ENCODE measurements at places on chromosomes 3 and 15.
A peak's percentile ranks its signal among the peaks of the same experiment; 100 is the strongest.

GRCh38 chr15:101813803-101814534 lies 2.0 kb downstream of the OR4F15 start:
- peak; percentile 5 for DNase-seq

DNA sequence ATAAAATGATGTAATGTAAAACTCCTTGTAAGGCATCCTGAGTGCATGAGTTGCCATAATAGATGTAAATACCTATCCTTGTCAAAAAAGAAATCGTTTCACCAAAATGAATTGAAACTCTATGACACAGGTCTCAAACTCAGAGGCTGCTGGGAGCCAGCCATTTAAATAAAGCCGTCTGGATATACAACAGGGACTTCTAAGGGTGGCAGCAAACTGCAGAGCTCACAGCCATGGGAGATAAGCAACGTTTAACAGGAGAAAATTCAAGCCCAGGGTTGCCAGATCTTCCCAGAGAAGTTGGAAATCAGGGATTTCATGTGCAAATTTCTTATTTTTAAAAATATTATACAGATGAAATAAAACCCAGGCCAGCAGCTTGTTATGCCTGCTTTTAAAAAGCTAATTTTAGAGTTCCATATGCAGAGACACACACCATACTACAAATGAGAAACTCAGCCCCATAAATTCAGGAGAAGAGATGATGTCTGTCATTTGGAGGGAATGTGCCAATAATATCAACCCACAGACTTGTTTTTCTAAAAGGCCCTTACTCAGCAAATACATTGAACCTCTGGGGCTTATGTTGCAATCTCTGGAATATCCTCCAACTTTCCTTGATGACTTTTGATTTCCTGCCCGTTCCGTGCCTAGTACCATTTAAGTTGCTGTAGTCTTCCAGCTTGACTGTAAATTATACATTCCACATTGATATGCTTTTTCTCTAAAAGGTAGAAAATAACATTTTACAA lies 75.6 kb downstream of the AQP9 start:
- DNase-seq, result no peak

DNA sequence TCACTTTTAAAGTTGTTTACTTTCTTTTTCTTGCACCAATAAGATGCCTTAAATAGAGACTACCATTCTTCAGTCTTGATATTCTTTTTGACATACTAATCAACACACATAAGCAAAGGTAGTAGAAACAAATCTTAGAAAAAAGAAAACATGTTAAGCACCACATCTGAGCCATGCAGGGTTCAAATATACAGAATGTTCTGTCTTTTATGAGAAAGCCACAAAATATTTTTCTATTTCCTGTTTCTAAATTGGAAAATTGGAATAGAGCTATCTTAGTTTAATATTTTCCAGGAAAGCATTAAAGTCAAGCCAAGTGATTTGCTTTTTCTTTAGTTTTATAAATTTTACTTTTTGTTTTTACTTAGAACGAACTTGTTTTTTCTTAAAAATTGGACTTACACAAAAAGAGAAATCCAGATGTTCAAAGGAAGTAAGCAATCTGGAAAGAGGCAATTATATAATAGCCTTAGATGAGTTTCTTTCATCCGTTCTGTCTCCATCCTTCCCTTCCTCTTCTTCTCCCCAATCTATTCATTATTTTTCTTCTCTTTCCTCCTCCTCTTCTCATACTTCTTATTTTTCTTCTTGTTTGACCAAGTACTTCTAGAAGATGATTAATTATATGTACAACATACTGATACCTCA lies 731.7 kb downstream of the SQOR start:
- DNase-seq, result no peak

- DNase-seq, result no peak
Observed at GRCh38 chr3:100040451-100041225, 73.7 kb downstream of the FILIP1L start.

- DNase-seq, result no peak
Observed at GRCh38 chr3:170154084-170154483, 27.4 kb downstream of the PHC3 start.

DNA sequence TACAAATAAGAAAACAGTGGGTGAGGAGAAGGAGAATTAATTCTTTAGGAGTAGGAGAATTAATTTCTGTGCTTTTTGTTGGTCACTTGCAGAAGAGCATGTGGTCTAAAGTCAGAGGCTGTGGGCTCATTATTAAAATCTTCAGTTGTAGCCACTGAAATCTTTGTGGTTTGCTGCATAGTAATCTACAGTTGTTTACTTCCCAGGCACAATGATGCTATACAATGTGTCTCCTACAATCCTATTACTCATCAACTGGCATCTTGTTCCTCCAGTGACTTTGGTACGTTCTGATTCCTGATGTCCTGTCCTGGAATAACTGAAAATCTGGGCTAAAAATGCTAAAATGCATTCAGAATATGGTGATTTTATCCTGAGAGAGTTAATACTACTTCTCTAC lies 21.0 kb downstream of the IFT122 start:
- no peak for DNase-seq

DNA sequence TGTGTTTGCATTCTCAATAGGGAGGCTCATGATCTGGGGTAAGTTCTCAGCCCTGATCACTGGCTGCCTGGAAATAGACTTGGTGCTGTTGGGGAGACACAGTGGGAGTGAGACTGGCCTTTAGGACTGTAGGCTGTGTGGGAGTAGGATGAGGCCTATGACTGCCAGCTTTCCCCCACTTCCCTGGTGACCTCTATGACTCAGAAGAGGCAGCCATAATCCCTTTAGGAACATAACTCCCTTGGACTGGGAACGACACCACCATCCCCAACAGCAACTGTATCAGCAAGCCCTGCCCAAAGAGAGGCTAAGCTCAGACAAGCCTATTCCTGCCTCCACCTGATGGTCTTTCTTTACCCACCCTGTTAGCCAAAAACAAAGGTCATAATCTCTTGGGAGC lies 91.3 kb downstream of the SUCNR1 start:
- DNase-seq, result no peak

GRCh38 chr3:155595371-155595770 lies 149.5 kb downstream of the PLCH1 start:
- no peak for DNase-seq

- DNase-seq, result no peak
Observed at GRCh38 chr3:102415553-102415952, 19.3 kb upstream of the ZPLD1 start.

DNA sequence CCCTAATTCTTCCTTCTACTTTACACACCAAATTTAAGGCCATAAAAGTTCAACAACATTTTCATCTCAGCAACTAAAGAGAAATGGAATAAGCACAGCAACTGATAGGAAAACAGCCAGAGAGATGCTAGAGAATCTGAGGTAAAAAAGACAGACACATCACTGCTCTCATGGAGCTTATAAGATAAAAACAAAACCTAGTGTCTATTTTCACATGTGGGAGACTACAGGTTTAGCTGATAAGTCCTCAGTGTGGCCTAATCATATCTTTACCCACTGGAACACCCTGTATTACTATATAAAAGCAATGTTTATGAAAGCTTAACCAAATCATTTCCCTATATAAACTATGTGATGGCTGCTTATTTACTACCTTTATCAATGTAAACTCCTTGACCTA lies 33.0 kb downstream of the KPNA4 start:
- DNase-seq, result no peak

GRCh38 chr15:26222781-26223180 lies 359.7 kb upstream of the ATP10A start:
- DNase-seq, result no peak

- no peak for DNase-seq
Observed at GRCh38 chr3:52022323-52023100, 26.8 kb upstream of the RPL29 start.

GRCh38 chr3:29153811-29154210 lies 127.1 kb upstream of the RBMS3 start:
- DNase-seq, result no peak

GRCh38 chr15:76954744-76955143 lies 23.2 kb downstream of the RCN2 start:
- no peak for DNase-seq

DNA sequence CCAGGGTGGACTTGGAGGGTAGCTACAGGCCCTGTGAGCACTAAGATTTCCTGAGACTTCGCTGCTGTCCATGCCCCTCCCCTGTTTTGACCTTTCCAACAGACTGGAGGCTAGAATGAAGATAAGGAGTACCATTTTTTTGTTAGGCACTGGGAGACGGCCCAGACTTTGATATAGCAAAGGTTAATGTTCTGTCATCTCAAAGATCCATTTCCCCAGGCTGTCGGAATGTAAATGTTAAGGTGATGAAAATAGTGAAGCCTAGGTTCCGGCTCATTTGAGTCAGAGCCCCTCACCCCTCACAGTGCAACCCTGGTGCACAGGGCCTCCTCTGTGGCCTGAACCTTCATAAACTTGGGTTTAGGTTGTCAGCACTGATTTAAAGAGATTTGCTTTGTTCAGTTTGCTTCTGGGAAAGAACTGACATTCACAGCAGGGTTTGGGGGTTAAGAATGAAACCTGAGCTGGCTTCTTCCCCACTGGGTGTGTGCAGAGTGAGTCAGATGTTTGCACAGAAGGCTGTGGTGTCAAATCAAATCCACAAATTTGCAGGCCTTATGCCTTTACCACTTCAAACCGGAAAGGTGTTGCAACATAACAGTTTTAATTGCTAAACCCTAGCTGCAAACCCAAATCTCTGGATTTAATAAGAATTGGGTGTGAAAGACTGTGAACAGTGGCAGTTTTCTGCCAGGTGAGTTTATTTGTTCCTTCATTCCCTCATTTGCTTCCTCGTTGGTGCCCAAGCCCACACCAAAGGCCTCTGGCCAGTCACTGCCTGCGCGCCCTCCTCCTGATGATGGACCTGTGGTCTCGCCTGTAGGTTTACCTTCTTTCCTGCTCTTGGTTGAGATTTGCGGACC lies 20.6 kb upstream of the KCTD6 start:
- peak; percentile 50 for DNase-seq

DNA sequence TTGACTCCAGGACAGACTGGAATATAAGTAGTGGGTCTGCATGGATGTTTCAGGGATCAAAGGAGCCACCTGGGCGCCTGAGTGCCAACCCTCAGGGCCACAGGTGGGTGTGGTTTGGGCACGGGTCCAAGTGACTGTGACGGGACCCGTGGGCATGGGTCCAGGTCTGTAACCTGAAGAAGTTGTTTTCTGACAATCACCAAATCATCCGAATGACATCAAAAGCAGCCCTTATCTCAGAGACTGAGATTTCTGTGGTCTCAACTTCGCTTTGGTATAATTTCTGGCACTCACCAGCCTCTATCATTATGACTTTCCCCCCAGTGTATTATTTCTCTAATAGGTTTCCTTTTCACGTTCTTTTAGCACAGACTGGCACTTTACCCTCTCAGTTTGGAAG lies 24.4 kb downstream of the RLBP1 start:
- no peak for DNase-seq

- DNase-seq, result no peak
Observed at GRCh38 chr15:24966364-24967103, 11.7 kb downstream of the SNRPN start.

DNA sequence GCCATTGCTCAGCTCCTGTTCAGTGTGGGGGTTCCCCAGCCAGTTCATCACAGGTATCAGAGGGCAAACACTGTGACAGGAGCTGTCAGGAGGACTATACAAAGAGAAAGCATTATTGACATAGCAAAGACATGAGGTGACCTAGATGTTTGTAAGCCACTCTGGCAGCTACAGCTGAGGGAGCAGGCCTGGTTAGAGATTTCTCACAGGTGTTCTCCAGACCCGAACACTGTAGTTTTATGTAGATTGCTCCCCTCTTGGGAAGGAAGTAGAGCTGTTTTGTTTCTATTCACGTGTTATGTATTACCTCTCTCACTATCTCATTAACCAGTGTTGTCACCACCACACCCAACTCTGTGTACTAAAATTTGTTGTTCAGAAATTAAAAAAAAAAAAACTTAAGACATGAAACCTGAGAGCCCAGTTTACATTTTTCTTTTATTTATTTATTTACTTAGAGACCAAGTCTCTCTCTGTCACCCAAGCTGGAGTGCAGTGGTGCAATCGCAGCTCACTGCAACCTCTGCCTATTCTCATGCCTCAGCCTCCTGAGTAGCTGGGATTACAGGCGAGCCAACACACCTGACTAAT lies 123.7 kb downstream of the RBPMS2 start:
- DNase-seq, result peak; percentile 29

DNA sequence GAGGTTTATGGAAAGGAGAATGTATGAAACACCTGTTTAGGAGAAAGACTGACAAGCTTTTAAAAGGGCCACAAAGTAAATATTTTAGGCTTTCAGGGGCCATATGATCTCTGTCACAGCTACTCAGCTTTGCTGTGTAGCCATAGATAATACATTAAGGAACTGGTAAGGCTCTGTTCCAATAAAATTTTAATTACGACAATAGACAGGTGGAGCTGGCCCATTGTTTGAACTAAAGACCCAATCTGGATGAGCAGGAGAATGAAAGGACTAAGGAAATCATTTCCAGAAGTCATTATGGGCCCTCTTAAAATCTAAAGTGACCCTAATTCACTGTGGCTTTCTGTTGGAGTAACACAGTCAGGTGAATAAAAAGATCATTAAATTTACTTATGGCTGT lies 48.5 kb upstream of the SLC12A8 start:
- no peak for DNase-seq
